ENCODE measurements at places on chromosomes 11 and 22.

DNA sequence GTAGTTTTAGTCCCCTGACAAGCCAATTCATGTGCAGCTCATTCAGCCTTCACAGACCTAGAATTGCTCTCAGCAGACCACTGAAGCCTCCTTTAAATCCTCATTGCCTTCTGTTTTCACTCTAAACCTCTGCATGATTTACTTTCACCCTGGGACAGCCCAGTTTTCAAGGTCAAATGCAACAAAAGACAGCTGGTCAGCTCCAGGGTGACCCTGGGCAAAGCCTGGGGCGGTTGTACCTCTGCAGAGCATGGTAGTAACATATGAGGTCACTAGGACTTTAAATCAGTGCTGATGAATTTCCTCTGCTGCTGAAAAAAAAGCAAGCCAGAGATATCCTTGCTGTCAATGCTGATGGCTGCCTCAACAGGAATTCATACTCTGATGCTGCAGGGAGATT, 62.2 kb downstream of the SERGEF start:
- no peak for DNase-seq

DNA sequence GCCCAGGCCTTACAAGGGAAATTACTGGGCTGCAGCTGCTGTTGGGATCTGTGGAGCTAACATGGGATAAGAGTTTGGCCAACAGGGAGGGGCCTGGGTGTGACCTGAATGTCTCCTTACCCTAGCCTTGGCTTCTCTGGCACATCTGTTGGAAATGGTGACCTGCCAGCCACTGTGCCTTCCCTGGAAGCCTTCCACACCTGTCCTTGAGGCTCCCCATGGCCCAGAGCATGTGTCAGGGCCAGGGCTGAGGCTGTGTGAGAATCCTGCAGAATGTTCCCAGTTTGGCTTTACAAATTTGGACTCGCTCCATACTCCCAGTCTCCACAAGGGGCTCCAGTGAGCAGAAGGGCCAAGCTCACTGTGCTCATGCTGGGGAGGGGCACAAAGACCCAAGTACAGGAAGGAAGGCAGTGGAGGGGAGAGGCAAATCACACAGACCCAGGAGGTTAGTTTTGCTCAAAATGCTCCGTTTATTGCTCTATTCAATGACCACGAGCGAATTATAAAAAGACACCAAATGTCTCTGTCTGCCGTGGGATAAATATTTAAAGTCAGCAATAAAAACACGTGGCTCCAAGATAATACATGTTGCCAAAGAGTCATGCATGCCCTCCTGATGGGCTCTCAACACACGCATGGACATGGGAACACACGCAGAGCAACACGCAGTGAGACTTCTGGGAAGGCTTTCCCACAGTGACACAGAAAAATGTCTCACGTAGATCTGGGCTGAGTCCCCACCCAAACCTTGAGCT, 1.7 kb upstream of the IGSF22 start:
- DNase-seq: no peak

DNA sequence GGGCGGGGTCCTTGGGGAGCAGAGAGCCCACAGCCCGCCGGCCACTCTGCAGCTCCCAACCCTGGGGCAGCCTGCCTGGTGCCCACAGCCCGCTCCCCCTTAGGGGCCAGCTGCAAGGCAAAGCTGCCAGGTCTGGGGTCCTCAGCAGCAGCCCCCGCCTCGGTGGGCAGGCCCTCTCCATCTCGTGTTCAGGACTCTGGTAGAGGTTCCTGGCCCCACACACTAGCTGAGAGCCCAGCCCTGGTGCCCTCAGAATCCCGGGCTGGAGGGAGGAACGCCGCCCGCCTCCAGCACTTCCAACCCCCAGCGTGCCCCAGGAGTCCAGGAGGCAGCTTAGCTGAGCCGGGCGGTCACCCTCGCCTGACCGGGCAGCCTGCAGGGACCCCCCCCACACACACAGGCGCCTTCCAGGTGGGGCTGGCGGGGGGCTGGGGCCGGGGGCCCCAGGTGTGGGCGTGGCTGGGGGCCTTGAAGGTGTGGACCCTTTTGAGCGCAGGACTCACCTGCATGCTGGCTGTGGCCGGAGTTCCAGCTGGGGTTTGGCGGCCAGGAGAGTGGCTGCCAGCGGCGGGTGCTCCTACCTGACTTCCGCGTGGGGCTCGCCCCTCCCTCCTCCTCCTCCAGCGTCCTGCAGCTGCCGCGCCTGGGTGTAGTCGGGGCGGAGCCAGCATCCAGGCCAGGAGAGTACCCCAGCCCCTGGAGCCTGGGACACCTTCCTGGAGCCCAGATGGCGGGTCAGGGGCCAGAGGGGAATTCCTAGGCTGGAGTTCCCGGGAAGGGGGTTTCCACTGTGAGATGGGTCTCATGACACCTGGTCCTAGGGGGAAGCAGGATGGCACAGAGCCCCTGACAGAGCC, at the start of gene ANO9:
ANO9 (minus strand) TSS at position 594 of the 857 bp plus-strand sequence; CDS start at position 509, 85 bp downstream.
- peak; percentile 53 for DNase-seq

GRCh38 chr11:127939000-127939399, 648.4 kb downstream of the ETS1 start:
- DNase-seq: no peak

DNA sequence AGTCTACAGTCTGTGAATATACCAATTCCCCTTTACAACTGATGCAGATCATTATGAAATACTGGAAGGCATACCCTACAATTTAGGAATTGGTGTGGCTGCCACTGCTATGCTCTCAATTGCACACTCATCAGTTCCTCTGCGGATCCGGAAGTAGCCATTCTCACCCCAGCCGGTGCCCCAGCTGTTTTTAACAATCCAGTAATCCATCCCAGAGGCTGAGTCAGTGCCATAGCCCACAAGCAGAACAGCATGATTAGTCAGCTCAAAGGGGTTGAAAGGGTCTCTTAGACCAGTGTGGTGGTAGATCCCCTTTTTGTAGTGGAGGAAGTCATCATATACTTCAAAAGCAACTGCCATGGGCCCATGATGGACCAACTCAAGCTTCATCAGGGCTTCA, 43.6 kb downstream of the CTSC start:
- no peak for DNase-seq

GRCh38 chr11:120662071-120662676, 150.6 kb downstream of the GRIK4 start:
- no peak for DNase-seq

DNA sequence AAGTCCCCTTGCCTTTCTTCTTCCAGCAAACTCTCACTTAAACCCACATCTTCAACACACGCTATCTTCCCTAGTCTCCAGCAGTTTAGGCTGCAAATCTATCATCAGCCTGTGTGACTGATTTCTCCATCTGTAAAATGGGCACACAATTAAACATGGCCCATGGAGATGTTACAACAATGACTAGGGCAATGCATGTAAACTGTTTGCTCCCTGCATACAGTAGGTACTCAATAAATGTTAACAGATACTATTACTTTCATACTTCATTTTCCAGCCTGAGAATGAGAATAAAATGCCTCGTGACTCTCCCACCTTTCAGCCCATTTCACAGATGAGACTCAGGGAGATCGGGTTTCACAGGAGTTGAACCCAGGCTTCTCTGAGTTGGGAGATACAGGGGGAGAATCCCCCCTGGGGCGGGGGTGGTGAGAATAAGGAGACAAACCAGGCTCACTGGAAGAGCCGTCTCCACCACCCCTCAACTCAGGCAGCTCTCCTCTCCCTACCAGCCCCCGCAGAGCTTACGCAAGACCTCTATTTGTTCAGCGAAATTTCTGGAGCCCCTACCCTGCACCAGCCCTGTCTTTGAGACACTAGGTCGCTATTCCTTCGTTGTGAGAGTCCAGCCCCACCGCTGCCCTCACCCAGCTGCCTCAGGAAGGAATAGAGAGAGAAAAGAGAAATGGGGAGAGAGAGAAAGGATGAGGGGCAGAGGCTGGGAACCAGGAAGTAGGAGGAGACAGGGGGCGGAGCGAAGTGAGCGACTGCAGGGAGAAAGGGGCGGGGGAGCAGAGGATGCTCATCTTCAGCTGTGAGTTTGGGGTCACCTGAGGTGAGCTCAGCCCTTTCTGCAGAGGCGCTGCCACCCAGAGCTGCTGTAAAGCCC, 42.1 kb upstream of the KLHL35 start:
- DNase-seq: peak; percentile 28

GRCh38 chr11:45857961-45858474, 10.7 kb downstream of the CRY2 start:
- DNase-seq: no peak

DNA sequence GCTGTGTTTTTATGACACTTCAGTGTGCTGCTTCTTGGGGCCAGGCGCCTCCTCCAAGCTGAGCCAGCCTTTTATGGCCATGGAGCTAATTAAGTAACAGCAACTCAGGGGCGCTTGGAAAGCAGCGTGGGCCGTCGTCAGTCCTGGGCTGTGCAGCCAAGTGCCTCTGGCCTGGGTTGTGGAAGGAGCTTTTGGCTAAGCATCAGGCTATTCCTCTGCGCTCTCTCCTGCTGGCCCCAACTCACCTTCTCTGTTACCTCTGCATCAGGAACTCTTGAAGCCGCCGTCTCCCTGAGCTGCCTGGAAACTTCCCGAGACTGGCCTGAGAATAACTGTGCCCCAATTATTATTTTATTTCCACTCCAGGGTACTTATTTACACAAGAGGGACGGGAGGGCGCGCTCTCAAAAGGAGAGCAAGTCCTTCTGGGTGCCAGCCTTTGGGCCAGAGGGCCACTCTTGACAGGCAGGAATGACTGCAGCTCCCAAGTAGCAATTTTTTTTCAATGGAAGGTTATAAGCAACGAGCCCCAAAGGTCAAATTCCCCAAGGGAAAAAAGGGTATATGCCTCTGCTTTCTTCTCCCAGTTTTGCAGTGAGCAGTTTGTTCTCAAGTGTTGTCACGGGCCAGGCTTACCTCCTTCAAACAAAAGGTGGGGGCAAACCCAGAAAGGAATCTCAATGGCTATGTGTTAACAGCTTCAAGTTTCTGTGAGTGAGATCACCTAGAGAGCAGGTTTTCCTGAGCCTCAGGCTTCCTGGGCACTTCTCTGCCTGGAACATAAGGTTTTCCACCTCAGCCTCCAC, 38.5 kb upstream of the NAV2 start:
- DNase-seq: no peak

GRCh38 chr22:42860968-42861367, 3.9 kb upstream of the ARFGAP3 start:
- no peak for DNase-seq

DNA sequence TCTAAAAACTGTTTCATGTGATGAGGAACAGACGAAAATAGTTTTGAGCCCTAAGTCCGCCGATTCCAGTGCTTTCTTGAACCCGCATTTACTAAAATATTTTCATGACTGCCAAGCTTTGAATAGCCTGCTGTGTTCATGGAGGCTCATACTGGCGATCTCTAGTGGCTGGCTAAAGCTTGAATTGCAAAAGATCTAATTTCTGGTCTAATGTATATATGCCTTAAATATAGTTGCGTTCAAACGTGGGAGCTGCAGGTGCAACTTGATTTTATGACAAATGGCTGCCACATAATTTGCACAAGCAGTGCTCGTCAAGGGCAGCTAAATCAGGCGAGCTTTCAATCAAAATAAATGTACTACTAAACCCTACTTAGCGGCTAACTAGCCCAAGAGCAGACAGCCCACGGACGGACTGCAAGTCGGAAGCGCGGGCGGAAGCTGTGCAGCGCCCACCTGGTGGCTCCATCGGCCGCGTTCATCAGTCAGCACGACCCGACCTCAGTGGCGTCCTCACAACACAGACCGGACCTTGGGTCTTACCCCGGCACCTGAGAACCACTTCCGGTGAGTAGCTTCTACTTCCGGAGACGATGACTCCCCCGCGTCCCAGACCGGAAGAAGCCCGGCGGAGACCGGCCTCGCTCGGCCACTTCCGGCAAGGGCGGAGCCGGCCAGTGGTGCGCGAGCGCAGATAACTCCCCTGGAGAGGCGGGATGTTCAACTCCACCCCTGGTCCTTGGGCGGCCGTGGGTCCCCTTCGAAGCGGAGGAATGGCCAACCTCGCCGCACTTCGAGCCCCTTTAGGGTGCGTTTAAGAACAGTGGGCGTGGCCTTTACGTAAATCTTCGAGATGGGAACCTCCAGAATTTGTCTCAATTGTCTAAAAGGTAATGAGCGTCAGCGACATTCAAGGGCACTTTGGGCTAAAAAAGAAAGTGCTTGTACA, 6.1 kb downstream of the RPL27A start:
- peak; percentile 76 for DNase-seq

GRCh38 chr22:23281406-23282088, 101.2 kb downstream of the BCR start:
- peak; percentile 67 for DNase-seq

DNA sequence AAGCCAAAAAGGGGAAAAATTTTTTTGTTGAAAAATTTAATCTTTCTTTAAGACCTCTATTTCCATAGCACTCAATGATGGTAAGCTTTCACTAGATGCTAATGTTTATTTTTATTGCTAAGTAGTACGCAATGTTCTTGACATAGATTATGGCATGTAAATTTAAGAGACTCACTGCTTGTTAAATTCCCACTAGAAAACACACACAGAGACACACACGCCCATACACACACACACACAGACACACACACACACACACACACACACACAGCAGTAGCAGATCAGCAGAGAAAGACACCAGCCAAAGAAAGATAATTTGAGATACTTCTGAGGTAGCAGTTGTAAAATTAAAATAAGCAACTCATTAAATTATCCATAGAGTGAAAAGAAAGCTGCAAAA, 16.0 kb upstream of the BDNF start:
- DNase-seq: no peak

GRCh38 chr11:100188137-100188783, 498.8 kb upstream of the ARHGAP42 start:
- no peak for DNase-seq

DNA sequence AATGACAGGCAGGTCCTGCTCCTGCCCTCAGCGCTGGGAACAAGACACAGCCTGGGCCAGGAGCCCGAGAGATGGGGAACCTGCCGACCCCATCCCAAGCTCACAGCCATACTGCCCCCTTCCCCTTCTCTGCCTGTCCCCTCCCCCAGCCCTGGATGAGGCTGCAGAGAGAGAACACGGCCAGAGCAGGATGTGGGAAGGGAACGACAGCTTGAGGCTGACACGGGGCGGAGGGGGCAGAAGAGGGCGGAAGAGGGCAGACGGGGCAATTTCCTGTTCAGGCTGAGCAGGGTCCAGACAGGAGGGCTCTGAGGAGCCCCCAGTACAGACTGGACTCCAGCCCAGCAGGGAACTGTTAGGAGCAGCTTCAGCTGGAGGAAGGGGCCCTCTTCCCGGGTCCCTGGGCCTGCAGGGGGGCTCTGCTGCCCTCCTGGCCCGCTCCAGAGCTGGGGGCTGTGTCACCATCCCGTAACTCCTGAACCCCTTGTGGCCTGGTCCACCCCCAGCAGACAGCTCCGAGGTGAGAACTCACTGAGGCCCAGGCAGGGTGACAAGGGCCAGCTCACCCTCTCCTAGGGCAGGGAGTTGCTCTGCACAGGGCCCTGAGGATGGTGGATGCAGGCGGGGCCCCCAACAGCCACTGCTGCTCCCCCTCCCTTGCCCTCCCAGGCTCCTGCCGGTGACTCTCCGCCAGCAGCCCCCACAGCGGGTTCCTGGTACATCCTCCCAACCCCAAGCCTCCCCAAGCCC, 5.7 kb downstream of the CTSD start:
- peak; percentile 32 for DNase-seq

Data from activated CD4-positive, alpha-beta T cell treated with anti-CD3 and anti-CD28 coated beads for 24 hours (primary cell).